ENCODE measurements at places on chromosomes 5 and 9.

DNA sequence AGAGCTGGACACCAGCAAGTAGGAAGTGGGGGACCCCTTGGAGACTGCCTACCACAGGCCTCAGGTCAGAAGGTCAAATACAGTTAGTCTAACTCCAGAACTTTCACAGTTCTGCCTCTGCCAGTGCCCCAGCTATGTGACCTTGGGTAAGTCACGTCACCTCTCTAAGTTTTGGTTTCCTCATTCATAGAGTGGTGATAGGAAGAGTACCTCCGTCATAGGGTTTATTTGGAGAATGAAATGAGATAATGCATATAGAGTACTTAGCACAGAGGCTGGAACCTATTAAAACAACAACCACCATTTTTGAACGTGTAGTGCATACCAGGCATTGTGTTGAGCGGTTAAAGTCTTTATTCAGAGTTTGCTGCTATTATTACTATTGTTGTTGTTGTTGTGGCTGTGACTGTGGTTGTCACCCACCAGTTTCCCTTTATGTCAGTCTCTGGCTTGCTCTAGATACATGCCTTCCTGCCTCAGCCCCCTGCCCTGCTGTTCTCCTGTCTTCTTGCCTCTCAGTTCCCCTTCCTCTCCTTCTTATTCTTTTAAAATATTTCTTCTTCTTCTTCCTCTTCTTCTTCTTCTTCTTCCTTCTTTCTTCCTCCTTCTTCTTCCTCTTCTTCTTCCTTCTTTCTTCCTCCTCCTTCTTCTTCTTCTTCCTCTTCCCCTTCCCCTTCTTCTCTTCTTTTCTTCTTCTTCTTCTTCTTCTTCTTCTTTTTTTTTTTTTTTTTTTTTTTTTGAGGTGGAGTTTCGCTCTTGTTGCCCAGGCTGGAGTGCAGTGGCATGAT, 67.8 kb downstream of the RALGPS1 start:
- no peak for ATAC-seq

DNA sequence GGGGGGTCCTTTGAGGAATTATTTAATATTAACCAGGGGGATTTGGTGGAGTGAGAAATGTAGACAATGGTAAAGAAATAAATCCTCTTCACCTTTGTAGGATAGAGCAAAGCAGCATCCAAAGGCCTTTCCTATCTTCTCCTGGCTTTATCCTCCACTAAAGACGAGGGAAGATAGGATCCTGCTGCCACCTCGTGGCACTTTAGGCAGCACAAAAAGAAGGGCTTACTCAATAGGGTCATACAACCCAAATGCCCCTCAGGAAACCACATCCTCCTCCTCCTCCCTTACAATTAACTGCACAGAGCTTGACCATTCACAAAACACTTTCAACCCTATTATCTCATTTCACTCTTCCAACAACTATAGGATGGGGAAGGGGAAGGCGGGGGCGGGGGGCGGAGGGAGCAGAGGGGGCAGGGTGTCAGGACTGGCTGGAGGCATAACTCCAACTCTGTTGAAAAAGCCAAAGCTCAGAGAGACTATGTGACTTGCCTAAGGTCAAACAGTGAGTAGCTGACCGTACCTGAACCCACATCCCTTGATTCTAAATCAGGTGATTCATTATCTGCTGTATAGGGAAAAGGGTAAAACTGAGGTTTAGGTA, 45.4 kb upstream of the MYOT start:
- peak; percentile 94 for ATAC-seq

GRCh38 chr5:176441921-176442323, 6.3 kb upstream of the FAF2 start:
- ATAC-seq = peak; percentile 37

DNA sequence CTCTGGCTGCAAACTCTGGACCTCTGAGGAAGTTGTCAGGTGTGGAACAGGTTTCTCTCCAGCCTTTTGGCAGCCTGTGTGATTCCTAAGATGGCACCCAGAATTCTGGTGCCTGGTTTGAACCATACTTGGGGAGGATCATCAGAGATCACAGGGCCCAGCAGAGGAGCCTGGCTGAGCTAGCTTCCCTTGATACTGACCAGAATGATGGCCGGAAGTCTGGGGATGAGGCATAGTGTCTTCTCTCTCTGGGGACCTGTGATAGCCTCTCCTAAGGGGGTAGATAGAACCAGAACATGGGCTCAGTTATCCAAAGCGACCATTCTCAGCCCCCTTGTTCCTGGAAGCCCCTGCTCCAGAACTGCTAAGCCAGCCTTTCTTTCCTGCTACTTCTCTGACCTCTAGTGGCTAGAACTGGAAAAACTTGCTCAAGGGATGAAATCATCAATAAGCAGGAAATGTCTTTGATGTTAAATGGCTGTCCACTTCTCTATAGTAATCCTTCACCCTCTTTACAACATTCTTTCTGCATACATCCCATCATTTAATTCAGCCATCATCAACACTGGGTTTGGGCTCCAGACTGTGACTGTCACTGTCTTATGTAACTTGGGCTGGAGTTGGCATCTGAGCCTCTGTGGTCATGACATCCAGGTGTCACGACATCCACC, 55.1 kb downstream of the C9orf152 start:
- peak; percentile 58 for ATAC-seq

DNA sequence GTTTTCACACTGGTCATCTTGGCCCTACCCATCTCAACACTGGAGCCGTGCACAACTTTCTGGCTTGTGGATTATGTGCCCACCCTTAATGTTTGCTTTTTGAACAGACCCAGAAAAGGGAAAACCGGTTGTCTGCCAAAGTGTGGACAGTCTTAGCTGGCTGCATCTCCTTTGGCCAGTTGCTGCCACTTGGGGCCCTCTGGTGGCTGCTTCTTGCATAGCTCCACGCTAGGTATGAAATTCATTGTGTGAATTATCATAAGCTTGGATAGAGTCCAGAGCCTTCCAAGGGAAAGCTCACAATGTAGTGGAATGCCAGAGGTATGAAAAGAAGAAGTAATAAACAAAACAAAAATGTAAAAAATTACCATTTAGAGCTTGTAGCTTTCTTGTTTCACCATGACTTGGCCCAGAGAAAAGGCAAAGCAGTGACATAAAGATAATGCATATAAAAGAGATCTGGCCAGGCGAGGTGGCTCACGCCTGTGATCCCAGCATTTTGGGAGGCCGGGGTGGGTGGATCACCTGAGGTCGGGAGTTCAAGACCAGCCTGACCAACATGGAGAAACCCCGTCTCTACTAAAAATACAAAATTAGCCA, 12.5 kb upstream of the SLC36A3 start:
- ATAC-seq = peak; percentile 97

- peak; percentile 35 for ATAC-seq
Measured at GRCh38 chr5:446883-447263, 3.9 kb downstream of the EXOC3 start.

- ATAC-seq = no peak
Measured at GRCh38 chr5:37557734-37558293, 178.7 kb downstream of the WDR70 start.

- no peak for ATAC-seq
Measured at GRCh38 chr5:133489632-133490031, 122.7 kb downstream of the FSTL4 start.

GRCh38 chr5:151449839-151450238, 2.4 kb downstream of the SLC36A1 start:
- ATAC-seq = no peak

GRCh38 chr9:94802793-94803192, 76.3 kb downstream of the AOPEP start:
- no peak for ATAC-seq

GRCh38 chr9:135136991-135137832, 49.7 kb downstream of the OLFM1 start:
- no peak for ATAC-seq

DNA sequence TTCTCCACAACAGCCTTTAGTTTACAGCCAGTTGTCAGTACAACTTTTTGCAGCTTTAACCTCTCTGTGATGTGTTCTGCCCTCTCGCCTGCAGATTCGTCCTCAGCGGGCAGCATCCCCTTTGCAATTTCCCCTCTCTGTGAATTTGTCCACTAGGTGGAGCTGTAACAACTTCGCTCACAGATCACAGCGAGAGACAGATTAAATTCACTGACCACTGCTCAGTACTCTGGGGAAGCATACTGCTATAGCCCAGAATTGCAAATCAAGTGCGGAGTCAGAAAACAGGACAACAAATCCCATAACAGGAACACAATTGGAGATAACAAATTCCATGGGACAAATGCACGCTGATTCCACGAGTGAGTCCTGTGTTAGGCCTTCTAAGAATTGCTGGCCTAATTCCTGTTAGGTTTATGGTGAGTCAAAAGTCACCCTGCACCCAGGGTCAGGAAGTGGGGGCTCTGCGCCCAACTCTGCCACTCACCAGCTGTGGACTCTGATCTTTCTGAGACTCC, 2124.9 kb downstream of the MAT2B start:
- peak; percentile 58 for ATAC-seq

DNA sequence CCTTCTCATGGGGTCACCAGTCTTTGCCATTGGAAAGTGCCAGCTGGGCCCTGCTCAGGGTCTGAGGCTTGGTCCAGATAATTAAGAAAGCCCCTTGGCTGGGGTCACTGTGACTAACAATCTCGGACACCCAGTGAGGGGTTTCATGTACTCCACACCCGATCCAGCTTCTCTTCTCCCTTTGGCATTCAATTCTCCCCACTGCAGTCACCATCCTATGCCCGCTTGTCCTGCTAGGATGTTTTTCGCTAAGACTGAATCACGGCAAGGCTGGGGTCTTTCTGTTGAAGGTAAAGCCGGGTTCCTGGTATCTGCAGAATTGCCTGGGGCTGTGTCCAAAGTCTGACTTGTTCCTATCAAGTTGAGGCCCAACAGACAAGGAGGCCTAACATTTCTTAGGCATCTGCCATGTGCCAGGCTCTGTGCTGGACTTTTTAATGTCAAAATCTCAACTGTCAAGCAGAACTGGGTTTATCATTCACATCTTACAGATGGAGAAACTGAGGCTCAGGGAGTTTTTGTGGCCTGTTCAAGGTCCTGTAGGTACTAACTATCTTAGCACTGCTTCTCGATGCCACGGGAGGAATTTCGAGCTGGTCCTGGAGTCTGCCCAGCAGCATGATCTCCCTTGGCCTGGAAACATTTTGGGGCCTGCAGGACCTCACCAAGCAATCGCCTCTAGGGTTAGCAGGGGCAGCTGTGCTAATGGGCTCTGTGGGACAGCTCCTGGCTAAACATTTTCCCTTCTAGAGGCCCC, 142.0 kb upstream of the ALDH1B1 start:
- ATAC-seq = no peak

GRCh38 chr5:2569774-2570542, 181.5 kb downstream of the IRX2 start:
- no peak for ATAC-seq

DNA sequence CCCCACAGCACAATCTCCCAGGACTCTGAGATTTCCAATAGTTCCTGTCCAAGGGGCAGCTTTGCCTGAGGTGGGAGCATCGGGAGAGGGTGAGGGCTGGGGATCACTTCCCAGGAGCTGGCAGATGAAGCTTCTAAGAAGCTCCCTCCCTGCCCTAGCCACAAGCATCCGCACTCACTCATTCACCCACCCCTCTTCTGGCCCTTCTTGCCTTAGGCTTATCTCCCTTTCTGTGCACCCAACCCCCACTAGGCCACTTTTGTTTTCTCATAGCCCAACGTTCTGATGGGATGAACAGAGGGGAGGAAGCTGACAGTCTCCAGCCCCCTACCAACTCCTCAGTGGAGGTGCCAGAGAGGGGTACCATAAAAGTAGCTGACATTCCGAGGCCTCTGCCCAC, 3.7 kb upstream of the PCDH1 start:
- ATAC-seq = no peak

- ATAC-seq = no peak
Measured at GRCh38 chr5:158236511-158237335, 377.8 kb upstream of the CLINT1 start.

GRCh38 chr5:127472700-127473099, 44.7 kb upstream of the PRRC1 start:
- ATAC-seq = no peak

DNA sequence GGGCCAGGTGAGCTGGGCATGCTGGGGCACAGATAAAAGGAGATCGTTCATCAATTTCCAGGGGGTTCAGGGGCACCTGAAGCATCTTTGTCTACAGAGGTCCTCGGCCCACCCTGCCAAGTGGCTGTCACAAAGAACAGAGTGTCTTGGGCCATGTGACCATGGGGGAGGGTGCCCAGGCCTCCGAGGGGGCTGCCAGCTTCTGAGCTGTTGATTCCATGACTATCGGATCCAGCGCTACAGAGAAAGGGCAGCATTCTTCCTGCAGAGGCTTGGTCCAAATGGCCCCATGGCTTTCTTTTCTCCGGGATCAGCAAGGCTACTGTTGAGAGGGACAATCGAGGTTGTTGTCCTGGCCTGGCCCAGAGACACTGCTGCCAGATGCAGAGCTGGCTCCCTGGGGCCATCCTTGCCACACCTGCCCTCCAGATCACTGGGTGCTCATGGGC, 289.2 kb downstream of the ZSWIM6 start:
- ATAC-seq = no peak

DNA sequence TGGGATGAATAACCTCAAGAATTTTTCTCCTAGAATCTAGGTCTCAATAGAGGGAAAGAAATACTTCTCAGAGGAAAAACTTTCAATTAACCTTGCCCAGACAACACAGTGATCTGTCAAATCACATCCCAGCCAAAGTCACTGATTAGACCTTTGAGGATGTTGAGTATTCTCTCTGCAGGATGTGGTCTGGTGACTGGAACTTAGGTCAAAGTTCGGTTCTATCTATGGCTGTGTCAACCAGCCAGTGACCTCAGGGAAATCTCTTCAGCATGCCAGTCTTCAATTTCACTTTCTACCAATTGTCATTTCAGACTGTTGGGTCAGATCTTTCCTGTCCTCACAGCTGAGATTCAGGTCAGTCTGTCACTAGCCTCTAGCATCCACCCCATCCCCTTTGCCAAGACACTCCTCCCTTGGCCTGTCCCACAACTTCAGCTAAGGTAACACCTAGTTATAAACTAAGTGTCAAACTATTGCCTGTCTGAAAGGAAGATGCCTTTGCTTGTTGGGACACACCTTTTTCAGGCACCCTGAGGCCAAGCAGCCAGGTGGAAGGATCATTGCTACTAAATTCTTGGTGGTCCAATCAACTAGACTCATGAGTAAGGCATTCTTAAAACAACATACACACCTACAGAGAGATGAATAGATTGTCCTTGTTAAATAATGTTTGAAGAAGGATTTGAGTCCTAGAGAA, 156.3 kb upstream of the FST start:
- ATAC-seq = no peak

DNA sequence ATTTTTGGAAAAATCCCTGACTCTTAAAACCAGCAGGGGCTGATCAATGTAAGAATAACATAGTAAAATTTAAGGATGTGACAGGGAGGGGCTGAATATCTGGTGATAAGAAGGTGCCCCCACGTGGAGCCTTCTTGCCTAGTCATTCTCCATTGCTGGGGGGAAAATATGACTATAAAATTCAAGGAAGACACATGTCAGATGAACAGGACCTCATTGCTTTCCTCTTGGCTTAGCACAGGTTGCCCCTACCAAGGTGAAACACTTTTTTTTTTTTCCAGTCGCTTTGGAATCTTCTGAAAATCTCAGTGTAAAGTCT, 310.9 kb downstream of the EFNA5 start:
- peak; percentile 40 for ATAC-seq

- peak; percentile 86 for ATAC-seq
Measured at GRCh38 chr5:73591102-73591695, 25.7 kb downstream of the UTP15 start.

GRCh38 chr9:72292874-72293607, 72.0 kb downstream of the ZFAND5 start:
- peak; percentile 33 for ATAC-seq
